ENCODE measurements at places on chromosomes 2 and 18.

GRCh38 chr2:16208241-16208797 is 268.0 kb downstream of the MYCN start:
- DNase-seq, result no peak

GRCh38 chr2:206259376-206260187 is 14.9 kb upstream of the ZDBF2 start:
- DNase-seq, result no peak

DNA sequence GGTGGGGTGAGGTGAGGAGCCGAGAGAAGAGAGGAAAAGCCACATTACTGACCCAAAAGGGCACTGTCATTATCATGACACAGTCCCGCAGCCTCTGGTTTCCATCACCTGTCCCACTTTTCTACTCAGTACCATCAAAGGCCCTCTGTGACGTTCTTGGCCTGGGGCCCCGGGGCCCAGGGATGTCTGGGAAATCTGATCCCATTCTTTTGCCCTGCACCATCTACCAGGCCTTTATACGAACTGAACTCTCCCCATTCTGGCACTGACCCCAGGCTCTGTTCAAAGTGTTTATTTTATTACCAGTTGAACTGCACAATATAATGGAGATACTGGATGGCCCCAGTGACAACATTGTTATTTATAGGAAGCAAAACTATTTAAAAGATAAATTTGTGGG is 89.1 kb downstream of the COL6A3 start:
- no peak for DNase-seq

DNA sequence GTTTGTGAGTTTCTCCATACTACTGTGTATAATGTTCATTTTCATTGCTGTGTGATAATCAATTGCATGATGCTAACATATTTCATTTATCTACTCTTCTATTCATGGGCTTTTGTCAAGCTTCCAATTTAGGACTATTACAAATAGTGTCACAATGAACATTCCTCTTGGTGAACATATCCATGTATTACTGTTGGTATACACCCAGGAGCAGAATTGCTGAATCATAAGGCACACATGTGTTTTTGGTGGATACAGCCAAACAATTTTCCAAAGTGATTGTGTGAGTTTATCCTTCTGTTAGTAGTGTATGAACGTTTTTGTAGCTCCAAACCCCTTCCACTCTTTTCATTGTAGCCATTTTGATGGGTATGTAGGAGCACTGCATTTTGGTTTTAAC is 101.6 kb upstream of the COPS8 start:
- DNase-seq, result no peak

DNA sequence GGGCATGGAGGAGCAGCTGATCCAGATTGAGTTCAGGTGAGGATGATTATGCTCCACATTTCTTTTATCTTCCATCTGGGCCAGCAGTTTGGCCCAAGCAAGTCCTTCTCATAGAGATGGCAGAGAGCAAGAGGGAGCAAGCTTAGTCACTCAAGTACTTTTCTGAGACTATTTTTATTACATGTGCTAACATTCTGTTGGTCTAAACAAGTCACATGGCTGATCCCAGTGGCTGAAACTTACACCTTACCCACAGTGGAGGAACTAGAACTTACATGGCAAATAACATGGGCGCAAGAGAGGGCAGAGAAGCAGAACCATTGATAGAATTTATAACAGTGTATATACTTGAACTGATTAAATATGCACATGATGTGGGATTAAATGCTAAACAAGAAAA is 105.7 kb downstream of the KYNU start:
- DNase-seq, result no peak

- no peak for DNase-seq
Measured at GRCh38 chr2:18290386-18290785, 270.1 kb downstream of the RDH14 start.

DNA sequence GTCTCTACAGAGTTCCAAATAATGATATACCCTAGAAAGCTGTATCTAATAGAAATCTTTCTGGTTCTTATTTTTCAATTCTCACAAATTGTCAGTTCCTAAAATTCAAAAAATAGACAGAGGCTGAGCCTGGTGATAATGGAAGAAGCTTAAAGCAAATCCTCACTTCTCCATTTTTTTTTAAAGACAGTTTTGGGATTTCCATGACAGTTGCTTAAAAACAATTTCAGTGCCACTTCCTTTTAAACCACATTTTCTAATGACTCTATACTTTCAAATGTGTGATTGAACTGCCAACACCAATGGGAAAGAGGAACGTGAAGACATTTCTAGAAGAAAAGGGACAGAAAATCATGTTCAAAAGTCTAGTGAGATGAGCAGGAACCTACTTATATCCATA is 4.0 kb downstream of the GKN2 start:
- no peak for DNase-seq

- no peak for DNase-seq
Measured at GRCh38 chr2:100390001-100390940, 27.2 kb downstream of the CHST10 start.

DNA sequence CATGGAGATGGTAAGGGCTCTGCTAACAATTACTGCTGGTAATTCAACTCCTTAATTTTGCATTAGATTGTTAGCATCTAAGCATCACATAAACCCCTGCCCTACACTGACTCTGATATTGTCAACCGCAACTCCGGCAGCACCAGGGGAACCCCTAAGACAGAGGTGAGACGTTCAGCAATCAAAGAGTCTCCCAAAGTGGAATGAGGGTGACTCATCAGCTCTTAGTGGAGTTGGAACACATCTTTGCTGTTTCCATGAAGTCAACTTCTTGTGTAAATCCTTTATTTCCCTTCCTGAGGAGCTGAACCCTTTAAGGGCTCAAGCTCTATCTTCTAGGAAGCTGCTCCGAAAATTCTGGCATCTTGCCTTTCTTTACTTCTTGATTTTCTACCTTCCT is 52.1 kb downstream of the ABCG8 start:
- DNase-seq, result no peak

GRCh38 chr2:195706161-195706900 is 49.3 kb downstream of the SLC39A10 start:
- no peak for DNase-seq

GRCh38 chr2:41068740-41069139 is 616.9 kb upstream of the SLC8A1 start:
- no peak for DNase-seq

GRCh38 chr2:233033672-233034071 is 1.2 kb downstream of the NEU2 start:
- no peak for DNase-seq

GRCh38 chr2:98548920-98549818 is 59.1 kb downstream of the COA5 start:
- peak; percentile 42 for DNase-seq

GRCh38 chr2:100470898-100471514 is 724 bp downstream of the NMS start:
- DNase-seq, result no peak

DNA sequence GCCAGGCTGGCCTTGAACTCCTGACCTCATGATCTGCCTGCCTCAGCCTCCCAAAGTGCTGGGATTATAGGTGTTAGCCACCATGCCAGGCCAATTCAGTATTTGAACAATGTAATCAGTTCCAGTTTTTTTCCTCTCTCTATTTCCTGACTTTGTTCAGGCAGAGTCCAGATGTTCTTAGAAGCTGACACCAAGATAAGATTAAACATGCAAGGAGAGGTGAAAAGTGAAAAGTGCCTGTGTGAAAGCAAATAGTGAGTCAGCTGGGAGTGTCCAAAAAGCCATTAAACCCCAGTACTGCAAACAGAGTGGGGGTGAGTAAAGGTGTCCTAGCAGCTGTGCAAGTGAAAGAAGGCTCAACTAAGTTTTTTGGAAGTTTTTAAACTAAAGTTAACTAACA is 231.5 kb downstream of the PTH2R start:
- no peak for DNase-seq

DNA sequence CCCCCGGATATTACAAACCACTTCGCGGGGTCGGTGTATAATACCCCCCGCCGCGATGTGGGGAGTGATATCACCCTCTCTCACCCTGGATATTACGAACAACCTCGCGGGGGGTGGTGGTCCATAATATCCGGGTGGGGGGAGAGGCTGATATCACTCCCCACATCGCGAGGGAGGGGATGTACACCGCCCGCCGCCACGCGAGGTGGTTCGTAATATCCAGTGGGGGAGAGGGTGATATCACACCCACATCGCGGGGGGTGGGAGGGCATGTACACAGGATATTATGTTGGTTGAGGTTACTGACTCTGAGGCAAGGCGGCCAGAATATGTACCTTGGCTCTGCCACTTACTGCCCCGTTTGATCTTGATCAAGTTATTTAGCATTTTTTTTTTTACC is 14.8 kb upstream of the CWC22 start:
- no peak for DNase-seq

GRCh38 chr2:20490300-20491181 is 43.7 kb downstream of the RHOB start:
- no peak for DNase-seq

DNA sequence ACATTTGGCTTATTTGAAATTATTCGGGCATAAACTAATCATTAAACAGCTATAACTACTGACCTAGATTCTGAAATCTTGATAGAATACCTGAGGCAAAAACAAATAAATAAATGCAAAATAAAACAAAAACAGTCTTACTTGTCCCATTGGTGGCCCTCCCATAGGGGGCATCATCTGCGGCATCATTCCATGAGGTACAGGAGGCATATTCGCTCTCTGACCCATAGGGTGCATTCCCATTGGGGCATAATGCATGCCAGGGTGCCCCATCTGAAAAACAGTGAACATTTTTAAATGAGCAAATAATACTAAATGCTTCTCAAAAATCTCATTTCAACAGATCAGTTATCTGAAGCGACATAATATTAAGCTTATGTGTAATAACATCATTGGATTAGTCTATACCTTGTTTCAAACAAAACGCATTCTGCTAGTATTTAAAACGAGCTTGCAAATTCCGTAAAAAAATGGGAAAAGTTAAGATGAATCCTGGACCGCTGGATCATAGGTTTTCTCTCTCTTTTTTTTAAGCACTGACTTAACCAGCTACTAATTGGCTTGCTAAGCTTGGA is 1.3 kb downstream of the PRPF40A start:
- peak; percentile 26 for DNase-seq

- no peak for DNase-seq
Measured at GRCh38 chr2:12081481-12082210, 335.2 kb downstream of the LPIN1 start.

DNA sequence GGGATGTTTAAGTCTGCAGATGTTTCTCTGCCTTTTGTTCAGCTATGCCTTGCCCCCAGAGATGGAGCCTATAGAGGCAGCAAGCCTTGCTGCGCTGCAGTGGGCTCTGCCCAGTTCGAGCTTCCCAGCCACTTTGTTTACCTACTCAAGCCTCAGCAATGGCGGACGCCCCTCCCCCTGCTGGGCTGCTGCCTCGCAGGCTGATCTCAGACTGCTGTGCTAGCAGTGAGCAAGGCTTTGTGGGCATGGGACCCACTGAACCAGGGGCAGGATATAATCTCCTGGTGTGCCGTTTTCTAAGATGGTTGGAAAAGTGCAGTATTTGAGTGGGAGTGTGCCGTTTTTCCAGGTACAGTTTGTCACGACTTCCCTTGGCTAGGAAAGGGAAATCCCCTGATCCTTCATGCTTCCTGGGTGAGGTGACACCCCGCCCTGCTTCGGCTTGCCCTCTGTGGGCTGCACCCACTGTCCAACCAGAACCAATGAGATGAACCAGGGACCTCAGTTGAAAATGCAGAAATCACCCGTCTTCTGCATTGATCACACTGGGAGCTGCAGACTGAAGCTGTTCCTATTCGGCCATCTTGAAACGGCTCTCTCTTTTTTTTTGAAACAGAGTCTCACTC is 27.6 kb upstream of the ADAM23 start:
- no peak for DNase-seq

DNA sequence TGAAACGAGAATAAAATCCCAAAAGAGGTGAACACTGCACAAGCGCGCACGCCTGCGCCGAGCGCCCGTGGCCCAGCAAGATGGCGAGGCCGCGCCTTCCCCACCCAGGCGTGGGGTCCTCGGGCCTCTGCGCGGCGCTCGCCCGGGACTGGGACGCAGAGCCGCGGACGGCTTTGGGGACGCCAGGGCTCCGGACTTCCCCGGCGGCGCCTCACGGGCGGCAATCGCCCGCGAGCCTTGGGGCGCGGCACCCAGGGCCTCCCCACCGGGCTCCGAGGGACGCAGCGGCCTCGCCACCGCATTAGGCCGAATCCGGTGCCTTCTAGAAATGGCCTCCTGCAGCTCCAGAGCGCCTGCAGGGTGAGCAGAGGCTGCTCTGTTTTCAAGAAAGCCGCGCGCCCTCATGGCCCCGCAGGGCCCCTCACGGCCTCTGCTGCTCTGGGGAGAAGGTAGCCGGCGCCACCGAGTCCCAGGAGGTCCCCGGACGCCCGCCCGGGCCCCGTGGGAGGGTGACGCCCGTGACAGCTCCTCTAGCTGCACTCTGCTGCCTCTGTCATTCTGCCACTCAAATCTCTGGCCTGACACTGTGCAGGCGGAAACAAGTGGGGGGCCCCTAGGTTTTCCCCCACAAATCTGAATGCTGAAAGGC is 35.9 kb upstream of the POMC start:
- no peak for DNase-seq

DNA sequence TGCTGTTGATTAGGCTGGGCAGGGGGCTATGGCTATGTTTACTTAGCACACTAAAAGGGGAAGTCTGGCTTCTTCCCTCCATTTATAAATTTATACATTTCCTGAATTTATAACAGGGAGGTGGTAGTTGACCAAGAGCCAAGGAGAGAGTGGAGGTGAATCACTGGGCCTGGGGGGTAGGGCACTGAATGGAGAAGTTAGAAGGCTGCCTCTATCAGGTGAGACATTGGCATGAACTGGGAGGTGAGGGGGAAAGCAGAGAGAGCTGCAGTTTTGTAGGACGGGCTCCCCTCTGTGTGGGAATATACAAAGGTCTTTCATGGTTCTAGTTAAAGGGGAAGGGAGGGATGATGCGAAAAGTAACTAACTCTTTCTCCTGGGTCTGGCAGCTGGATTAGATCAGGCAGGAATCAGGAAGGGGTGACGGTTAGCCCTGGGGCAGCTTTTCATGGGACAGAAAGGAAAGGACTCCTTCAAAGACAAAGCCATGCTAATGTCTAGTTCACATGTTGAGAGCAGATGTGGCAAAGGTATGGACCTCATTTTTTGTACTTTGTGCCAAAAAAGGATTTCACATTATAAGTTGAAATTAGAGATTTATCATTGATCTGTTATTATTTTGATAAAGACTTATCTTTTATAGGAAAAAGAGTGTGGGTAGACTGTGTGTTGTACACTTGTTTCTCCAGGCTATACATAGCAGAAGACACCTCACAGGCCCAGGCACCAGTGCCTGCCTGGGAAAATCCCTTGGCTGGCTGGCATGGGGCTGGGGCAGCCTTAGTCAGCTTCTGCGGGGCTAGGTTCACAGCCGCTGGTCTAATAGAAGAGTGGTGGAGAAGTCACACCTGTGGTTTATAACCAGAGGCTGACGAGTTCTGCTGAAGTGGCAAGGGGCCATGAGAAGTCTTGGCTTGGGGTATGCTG is 158.7 kb downstream of the CLIP4 start:
- DNase-seq, result no peak

DNA sequence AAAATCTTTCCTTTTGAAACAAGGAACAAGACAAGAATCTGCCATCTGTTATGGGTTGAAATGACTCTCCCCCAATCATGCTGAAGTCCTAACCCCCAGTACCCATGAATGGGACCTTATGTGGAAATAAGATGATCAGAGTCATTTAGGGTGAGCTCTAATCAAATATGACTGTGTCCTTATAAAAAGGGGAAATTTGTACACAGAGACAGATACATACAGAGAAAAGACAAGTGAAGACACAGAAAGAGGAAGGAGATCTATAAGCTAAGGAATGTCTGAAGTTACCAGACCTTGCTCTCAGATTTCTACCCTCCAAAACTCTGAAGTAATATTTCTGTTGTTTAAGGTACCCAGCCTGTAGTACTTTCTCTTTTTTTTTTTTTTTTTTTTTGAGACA is 15.7 kb downstream of the TGFBRAP1 start:
- DNase-seq, result no peak

- no peak for DNase-seq
Measured at GRCh38 chr2:128360711-128361110, 42.0 kb upstream of the HS6ST1 start.

All from stimulated activated naive CD8-positive, alpha-beta T cell treated with anti-CD3 and anti-CD28 coated beads, Interleukin-15, amount 100 ng/mL, for 72 hours (primary cell).